Effector memory CD8-positive, alpha-beta T cell (primary cell): ENCODE measurements at places on chromosomes 16 and 17.

DNA sequence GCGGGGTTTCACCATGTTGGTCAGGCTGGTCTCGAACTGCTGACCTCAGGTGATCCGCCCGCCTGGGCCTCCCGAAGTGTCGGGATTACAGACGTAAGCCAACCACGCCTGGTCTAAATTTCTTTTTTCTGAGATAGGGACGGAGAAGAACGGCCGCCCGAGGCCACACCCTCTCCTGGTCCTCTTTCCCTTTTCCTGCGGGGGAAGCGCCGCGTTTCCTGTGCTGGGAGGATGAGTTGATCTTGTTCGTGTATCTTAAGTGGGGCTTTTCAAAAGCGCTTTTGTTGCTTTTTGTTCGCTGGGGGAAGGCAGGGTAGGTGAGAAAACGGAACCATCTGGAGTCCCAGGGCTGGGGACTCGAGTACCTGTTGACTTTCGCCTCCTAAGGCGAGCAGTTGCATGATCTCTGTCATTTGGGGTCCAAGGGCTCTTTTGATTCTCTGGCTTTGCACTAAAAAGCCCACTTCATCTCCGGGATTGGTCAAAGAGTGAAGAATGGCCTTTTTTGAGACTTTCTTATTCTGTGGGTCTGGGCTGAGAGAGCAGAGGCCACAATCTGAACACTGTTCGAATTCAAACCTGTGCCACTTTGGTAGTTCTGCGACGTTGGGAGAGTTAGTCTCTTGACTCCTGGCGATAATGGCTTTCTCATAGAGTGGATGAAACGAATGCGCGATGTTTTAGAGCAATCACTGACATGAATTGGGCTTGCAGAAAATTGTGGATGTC is 1.3 kb downstream of the FUS start:
- no peak for DNase-seq
- H3K27me3 ChIP-seq: no peaks in the 10 kb centered on the region
- H3K4me1 ChIP-seq: peaks cover 64% of the 10 kb centered on the region
- peaks cover 80% of the 10 kb centered on the region for H3K36me3 ChIP-seq
- H3K27ac ChIP-seq: peak overlapping the region; percentile 99

DNA sequence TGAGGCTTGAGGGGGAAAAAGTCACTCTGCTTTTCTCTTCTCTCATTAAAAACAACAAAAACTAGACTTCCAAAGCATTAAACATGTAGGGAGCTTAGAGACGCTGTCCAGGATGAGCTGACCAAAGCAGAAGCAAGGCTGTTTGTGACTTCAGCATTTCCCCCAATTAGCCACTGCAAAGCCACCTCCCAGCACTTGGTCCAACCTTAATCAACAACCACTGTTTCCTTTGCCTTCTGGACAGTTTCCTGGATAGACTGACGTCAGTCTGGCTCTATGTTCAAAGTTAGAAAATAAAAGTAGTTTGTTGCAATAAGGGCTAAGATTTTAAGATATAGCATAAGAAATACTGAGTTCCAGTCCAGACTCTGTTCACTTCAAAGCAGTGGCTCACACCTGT is 3.1 kb downstream of the TMEM231 start:
- H3K4me1 ChIP-seq: peaks cover 4% of the 10 kb centered on the region
- H3K36me3 ChIP-seq: peaks cover 4% of the 10 kb centered on the region
- no peaks in the 10 kb centered on the region for H3K27me3 ChIP-seq
- no peak for DNase-seq

- H3K4me1 ChIP-seq: peaks cover 35% of the 10 kb centered on the region
- H3K27me3 ChIP-seq: no peaks in the 10 kb centered on the region
- no peak for DNase-seq
- H3K4me3 ChIP-seq: peak overlapping the region; percentile 94
- peak overlapping the region; percentile 96 for H3K27ac ChIP-seq
- peaks cover 21% of the 10 kb centered on the region for H3K36me3 ChIP-seq
Observed at GRCh38 chr17:19646788-19647696, 1.5 kb upstream of the ALDH3A2 start.

DNA sequence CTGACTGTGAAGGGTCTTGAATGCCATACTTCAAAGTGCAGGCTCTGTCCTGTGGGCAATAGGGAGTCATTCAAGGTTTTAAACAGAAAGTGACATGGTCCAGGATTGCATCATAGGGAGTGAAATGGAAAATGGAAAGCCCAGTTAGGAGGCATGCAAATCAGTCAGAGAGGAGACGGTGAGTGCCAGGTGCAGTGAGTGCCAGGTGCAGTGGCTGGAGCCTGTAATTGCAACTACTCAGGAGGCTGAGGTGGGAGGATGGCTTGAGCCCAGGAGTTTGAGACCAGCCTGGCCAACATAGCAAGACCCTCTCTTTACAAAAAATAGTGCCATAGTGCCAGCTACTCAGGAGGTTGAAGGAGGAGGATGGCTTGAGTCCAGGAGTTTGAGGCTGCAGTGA is 35.2 kb upstream of the SIAH1 start:
- no peak overlapping the region for H3K27ac ChIP-seq
- H3K4me3 ChIP-seq: no peak overlapping the region
- no peaks in the 10 kb centered on the region for H3K4me1 ChIP-seq
- H3K27me3 ChIP-seq: no peaks in the 10 kb centered on the region
- no peaks in the 10 kb centered on the region for H3K36me3 ChIP-seq

GRCh38 chr17:17710728-17711541 is 29.7 kb downstream of the RAI1 start:
- peaks cover 28% of the 10 kb centered on the region for H3K36me3 ChIP-seq
- peak overlapping the region; percentile 74 for H3K27ac ChIP-seq

- H3K27me3 ChIP-seq: peaks cover 47% of the 10 kb centered on the region
- H3K36me3 ChIP-seq: no peaks in the 10 kb centered on the region
- H3K4me3 ChIP-seq: no peak overlapping the region
- no peak overlapping the region for H3K27ac ChIP-seq
Observed at GRCh38 chr16:86828653-86829052, 250.3 kb downstream of the FOXL1 start.

DNA sequence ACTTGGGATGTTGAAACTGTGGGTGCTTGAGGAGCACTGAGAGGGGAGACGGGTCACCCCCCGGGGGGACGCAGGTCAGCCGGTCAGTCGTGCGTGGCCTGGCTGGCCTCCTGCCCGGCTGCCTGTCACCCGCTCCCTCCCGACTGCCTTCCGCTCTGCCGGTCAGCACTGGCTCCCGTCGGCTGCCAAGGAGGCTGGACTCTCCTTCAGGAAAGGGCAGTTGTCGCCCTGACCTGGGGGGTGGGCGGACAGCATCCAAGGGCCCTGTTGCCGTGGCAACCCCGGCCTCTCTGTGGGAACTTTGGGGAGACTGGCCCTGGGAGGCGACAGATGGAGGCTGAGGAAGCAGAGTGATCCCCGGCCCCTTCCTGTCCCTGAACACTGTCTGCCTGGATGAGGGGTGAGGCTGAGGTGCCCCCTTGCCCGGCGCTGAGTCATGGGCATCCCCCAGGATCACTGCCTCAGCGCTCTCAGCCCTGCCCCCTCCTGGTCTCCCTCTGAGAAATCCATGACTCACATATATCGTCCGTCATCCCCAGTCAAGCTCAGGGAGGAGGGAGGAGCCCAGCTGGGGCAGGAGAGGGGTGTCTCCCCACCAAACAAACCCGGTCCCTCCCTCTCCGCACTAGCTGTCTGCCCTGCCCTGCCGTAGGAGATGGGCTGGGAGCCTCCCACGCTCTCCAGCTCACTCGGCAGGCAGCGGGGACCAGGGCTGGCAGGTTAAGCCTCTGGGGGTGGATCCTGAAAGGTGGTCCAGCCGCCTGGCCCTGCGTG is at the start of gene ADGRG1:
TSS of gene ADGRG1 (plus strand) at position 623 of the 774 bp plus-strand sequence. CDS start 21,658 bp downstream, outside the sequence.
- DNase-seq: no peak
- H3K27ac ChIP-seq: peak within 1 kb of the TSS; percentile 63
- H3K4me1 ChIP-seq: peaks cover 31% of the 10 kb centered on the region
- H3K36me3 ChIP-seq: peaks cover 3% of the 10 kb centered on the region
- peak within 1 kb of the TSS; percentile 54 for H3K4me3 ChIP-seq

GRCh38 chr16:4414187-4414917 is 2.0 kb downstream of the CORO7 start:
- H3K4me3 ChIP-seq: peak overlapping the region; percentile 86
- DNase-seq: peak; percentile 77
- H3K27ac ChIP-seq: peak overlapping the region; percentile 98
- peaks cover 76% of the 10 kb centered on the region for H3K36me3 ChIP-seq
- no peaks in the 10 kb centered on the region for H3K27me3 ChIP-seq

- H3K36me3 ChIP-seq: no peaks in the 10 kb centered on the region
- H3K4me1 ChIP-seq: peaks cover 25% of the 10 kb centered on the region
- peak; percentile 50 for DNase-seq
- no peak overlapping the region for H3K4me3 ChIP-seq
- no peak overlapping the region for H3K27ac ChIP-seq
Observed at GRCh38 chr17:18033442-18034099, 5.4 kb downstream of the ATPAF2 start.

GRCh38 chr17:77666462-77666861 is 292.0 kb upstream of the TNRC6C start:
- DNase-seq: no peak
- peak overlapping the region; percentile 94 for H3K4me3 ChIP-seq
- H3K27me3 ChIP-seq: no peaks in the 10 kb centered on the region
- peaks cover 4% of the 10 kb centered on the region for H3K36me3 ChIP-seq
- H3K4me1 ChIP-seq: peaks cover 24% of the 10 kb centered on the region
- H3K27ac ChIP-seq: peak overlapping the region; percentile 96

GRCh38 chr17:13297183-13297582 is 279.4 kb upstream of the ELAC2 start:
- H3K4me3 ChIP-seq: no peak overlapping the region
- H3K4me1 ChIP-seq: no peaks in the 10 kb centered on the region
- no peaks in the 10 kb centered on the region for H3K27me3 ChIP-seq
- DNase-seq: no peak

GRCh38 chr16:70418993-70419318 is 19.9 kb downstream of the ST3GAL2 start:
- H3K36me3 ChIP-seq: no peaks in the 10 kb centered on the region
- peak overlapping the region; percentile 86 for H3K27ac ChIP-seq
- peak overlapping the region; percentile 50 for H3K4me3 ChIP-seq
- no peak for DNase-seq
- no peaks in the 10 kb centered on the region for H3K27me3 ChIP-seq

GRCh38 chr16:11093572-11094074 is 149.3 kb downstream of the CLEC16A start:
- peak overlapping the region; percentile 70 for H3K27ac ChIP-seq
- H3K4me1 ChIP-seq: peaks cover 23% of the 10 kb centered on the region
- no peaks in the 10 kb centered on the region for H3K27me3 ChIP-seq
- H3K4me3 ChIP-seq: no peak overlapping the region

DNA sequence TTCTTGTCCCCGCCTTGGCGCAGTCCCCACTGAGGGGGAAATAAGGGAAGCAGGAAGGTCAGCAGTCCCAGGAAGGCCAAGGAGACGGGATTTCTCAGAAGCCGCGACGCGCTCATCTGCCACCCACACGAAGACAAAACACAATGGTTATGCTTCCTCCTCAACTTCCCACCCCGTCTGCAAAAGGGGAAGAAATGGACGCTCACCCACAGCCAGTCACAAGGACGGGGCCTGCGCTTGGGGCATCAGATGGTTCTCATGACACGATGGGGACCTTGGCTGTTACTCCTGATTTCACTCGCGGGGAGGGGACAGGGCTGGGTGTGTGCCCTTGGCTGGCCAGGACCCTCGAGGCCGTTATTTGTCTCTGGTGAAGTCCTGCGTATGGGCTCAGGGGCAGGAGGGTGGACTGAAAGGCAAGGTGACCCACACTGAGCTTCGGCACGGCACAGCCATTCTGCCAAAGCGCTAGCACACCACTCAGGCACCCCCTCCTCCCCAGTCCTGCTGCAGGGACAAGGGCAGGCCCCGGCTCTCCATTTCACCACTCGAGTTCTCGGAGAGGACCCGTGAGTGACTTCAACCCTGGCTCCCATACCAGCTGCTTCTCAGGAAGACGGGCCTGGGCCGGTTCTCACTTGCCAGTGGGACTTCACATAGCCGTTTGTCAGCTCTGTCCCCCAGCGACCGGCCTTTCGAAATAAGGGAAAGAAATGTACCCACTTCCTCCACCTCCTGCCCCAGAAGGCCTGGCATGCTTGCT is 84.5 kb downstream of the ABR start:
- H3K4me1 ChIP-seq: peaks cover 18% of the 10 kb centered on the region
- no peak overlapping the region for H3K27ac ChIP-seq
- H3K27me3 ChIP-seq: no peaks in the 10 kb centered on the region
- peaks cover 30% of the 10 kb centered on the region for H3K36me3 ChIP-seq
- no peak overlapping the region for H3K4me3 ChIP-seq
- no peak for DNase-seq

DNA sequence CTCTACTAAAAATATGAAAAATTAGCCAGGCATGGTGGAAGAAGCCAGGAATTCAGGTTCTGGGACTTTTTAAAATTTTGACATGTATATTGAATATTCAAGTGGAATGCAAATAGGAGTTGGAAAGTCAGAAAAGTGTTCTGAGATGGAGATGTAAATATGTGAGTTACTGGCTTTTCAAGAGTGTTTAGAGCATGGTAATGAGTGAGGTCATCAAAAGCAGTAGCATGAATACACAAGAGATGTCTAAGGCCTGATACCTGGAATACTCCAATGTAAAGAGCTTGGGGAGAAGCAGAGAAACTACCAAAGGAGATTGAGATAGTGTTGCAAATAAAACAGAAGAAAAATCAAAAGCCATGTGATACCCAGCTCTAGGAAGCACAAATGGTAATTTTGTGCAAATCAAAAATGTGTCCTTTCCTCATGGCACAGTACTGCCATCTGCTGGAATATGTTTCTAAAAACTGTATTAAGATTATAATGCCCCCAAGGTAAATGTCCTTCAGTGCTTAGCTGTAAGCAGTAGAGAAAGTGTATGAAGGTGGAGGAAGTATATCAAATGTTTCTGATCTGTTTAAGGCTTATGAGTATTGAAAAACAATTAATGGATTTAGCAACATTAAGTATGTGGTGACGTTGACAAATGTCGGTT is 908.4 kb downstream of the KCNJ18 start:
- H3K27me3 ChIP-seq: no peaks in the 10 kb centered on the region
- no peaks in the 10 kb centered on the region for H3K36me3 ChIP-seq
- no peak for DNase-seq
- H3K4me1 ChIP-seq: no peaks in the 10 kb centered on the region

DNA sequence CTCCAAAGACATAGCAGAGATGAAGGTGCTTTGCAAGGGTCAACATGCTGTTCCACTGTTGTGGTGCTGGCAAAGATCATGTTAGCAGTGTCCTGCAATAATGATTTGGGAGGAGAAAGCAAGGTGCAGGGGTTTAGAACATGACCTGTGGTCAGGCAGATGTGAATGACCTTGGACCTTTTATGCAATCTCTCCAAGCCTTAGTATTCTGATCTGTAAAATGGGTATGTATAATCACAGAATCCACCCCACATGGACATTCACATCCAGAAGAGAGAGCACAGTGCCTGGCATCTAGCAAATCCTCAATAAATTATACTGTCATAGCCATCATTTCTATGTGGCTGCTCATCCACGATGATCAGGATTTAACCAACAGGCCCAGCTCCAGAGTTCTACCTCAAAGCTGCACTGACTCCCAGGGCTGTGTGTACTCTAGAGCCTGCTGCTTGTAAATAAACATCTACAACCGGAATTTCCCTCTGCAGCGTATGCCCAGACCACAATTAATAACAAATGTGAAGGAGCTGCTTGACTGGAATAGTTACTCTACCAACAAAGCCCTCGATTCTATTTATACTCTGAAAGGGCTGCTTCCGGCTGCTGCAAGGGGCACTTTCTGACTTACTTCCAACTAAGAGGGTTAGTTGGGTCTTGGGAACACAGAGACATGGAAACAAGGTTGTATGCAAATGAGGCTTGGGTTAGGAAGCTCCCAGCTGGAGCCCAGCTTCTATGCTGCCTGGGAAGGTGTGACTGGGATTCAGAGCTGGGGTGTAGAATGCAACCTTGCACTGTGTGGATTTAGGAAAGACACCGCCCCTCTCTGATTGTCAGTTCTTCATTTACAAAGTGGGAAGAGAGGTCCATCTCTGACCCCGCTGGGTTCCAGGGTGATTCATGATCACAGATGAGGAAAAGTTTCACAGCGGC is 265.2 kb downstream of the XYLT1 start:
- DNase-seq: no peak
- peak overlapping the region; percentile 55 for H3K27ac ChIP-seq
- H3K4me1 ChIP-seq: peaks cover 3% of the 10 kb centered on the region
- no peak overlapping the region for H3K4me3 ChIP-seq
